ENCODE measurements at places on chromosomes 12 and 14.

DNA sequence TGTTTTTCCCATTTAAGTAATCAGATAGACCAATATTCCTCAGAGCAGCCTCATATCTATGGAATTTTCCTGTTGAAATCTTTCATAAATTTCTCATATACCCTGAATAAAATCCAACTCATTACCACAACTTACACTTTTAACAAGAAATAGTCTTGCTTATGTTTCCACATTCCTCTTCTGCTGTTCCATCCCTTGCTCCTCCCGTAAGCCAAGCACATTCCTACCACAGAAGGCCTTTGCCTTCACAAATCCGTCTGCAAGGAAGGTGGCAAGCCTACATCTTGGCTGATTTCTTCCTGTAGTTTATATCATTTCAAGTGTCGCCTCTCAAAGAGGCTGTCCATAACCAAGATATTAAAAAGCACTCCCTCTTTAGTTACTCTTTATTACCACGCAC lies 127.7 kb downstream of the C12orf50 start:
- H3K4me3 ChIP-seq: no peak overlapping the region
- H3K36me3 ChIP-seq: no peaks in the 10 kb centered on the region
- H3K27ac ChIP-seq: no peak overlapping the region
- DNase-seq: no peak
- no peaks in the 10 kb centered on the region for H3K27me3 ChIP-seq

- no peaks in the 10 kb centered on the region for H3K4me1 ChIP-seq
- DNase-seq: no peak
- H3K36me3 ChIP-seq: no peaks in the 10 kb centered on the region
Measured at GRCh38 chr14:64654901-64655300, 49.3 kb upstream of the PLEKHG3 start.

GRCh38 chr14:87824266-87824665 lies 168.7 kb downstream of the GALC start:
- H3K27ac ChIP-seq: no peak overlapping the region
- no peaks in the 10 kb centered on the region for H3K36me3 ChIP-seq
- H3K4me3 ChIP-seq: no peak overlapping the region
- no peaks in the 10 kb centered on the region for H3K27me3 ChIP-seq
- H3K4me1 ChIP-seq: no peaks in the 10 kb centered on the region
- no peak for DNase-seq

DNA sequence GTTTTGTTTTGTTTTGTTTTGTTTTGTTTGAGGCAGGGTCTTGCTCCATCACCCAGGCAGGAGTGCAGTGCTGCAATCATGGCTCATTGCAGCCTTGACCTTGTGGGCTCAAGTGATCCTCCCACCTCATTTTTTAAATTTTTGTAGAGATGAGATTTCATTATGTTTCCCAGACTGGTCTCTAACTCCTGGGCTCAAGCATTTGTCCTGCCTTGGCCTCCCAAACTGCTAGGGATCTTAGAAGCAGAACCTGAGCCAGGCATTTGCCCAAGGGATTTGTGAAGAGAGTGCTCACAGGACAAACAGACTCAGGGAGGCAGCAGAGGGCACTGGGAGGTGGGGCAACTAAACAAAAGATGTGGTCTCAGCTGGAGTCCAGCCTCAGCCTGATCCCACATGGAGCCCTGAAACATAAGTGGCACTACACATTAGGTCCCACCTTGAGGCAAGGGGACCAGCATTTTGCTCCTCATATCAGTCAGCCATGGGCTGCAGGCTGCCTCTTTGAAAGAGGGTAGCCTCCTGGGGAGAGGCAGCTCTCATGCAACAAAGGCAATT lies 86.2 kb upstream of the CMKLR1 start:
- H3K36me3 ChIP-seq: no peaks in the 10 kb centered on the region
- no peaks in the 10 kb centered on the region for H3K4me1 ChIP-seq
- H3K4me3 ChIP-seq: no peak overlapping the region
- no peaks in the 10 kb centered on the region for H3K27me3 ChIP-seq
- DNase-seq: no peak
- no peak overlapping the region for H3K27ac ChIP-seq

GRCh38 chr12:15861404-15861803 lies 20.8 kb upstream of the STRAP start:
- no peak for DNase-seq
- no peaks in the 10 kb centered on the region for H3K36me3 ChIP-seq

DNA sequence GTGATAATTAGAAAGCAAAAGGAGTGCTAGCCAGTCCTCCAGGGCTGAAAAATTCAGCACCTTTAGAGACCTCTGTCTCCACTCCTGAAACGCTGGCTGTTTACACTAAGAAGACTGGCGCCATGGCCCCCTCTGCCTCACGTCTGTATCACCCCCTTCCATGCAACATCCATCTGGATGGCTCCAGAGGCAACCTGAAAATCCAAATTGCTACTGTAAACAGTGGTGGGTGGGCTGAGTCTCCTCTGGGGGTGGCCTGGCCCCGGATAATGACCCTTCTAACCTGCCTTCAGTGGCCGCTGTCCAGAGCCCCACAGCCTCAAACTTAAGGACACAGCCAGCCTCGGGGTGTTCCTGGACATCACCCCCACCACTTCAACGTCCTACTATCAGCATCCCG lies 1.4 kb downstream of the PRKD1 start:
- H3K27ac ChIP-seq: no peak overlapping the region
- no peaks in the 10 kb centered on the region for H3K4me1 ChIP-seq
- no peak overlapping the region for H3K4me3 ChIP-seq
- no peaks in the 10 kb centered on the region for H3K36me3 ChIP-seq

GRCh38 chr12:13586361-13586760 lies 389.8 kb downstream of the EMP1 start:
- no peak for DNase-seq
- H3K36me3 ChIP-seq: no peaks in the 10 kb centered on the region
- H3K4me3 ChIP-seq: no peak overlapping the region
- no peak overlapping the region for H3K27ac ChIP-seq
- H3K27me3 ChIP-seq: no peaks in the 10 kb centered on the region
- H3K4me1 ChIP-seq: no peaks in the 10 kb centered on the region
